IMR-90 (cell line): ENCODE measurements at places on chromosomes 12 and 14.

DNA sequence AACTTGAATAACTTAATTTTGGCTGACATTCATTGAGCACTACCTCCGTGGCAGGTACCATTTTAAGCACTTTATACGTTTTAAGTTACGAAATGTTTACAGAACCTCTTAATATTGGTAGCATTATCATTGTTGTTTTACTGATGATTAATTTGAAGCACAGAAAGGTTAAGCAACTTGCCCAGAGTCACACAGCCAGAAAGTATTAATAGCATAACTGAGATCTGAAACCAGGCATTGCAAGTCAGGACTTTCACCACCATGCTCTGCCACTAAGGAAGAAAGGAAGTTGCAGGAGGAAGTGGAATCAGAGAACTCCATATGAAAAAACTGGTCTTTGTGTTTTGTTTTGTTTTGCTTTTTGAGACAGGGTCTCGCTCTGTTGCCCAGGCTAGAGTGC, 28.2 kb upstream of the BCAT1 start:
- DNase-seq: no peak

DNA sequence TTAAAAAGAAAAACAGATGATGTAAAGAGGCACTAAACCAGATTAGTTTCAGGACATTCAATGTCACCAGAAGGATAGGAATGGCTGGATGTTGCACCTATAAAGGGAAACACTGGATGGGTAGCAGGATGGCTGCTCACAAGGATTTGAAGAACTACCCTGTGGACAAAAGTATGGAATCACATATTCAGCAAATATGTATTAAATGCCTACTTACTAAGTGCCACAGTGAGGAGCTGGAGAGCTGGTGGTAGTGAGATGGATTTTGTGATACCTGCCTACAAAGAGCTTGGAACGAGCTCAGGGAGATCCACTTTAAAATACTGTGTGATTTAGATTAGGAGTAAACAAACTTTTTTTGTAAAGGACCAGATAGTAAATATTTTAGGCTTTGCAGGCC, 316.2 kb downstream of the PAWR start:
- no peak for DNase-seq

- peak; percentile 72 for DNase-seq
These were observed 72.6 kb upstream of the NCOR2 start for GRCh38 chr12:124640056-124640455.

GRCh38 chr12:32964981-32965585, 68.5 kb upstream of the PKP2 start:
- DNase-seq: no peak

GRCh38 chr14:20794644-20795369, 7.8 kb downstream of the RNASE1 start:
- no peak for DNase-seq

DNA sequence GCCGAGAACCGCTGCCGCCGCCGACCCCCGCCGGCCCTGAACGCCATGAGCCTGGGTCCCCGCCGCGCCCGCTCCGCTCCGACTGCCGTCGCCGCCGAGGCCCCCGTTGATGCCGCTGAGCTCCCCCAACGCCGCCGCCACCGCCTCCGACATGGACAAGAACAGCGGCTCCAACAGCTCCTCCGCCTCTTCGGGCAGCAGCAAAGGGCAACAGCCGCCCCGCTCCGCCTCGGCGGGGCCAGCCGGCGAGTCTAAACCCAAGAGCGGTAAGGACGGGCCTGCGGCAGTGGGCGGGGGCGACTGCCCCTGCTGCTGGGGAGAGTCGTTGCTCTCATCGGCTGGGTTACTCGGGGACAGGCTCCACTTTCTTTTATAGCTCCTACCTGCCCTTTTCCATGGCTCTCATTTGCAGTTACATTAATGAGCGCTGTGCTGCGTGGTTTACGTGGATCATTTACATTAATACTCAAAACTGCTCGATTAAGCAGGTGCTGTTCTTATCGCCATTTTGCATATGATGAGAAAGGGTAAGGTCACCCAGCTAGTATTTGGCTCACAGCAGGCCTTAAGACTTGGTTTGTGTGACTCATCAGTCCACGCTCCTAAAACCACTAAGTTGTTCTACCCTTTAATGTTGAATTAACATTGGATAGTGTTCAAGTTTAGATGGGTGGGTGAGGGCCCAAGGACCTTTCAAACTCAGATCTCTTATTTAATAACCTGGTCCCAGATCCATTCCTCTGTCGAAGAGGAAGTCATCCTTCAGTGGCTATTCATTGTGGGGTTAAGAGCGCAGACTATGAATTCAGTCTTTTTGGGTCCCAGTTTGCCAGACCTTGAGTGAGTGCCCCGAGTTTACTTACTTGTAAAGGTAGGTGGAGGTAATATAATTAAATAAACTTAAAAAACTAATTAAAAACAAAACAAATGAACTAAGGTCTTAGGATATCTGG, 823 bp downstream of the RNF10 start:
- DNase-seq: peak; percentile 92
